ENCODE measurements at places on chromosomes 3 and 15.
A peak's percentile ranks its signal among the peaks of the same experiment; 100 is the strongest.

GRCh38 chr3:22089284-22089683, 338.3 kb upstream of the ZNF385D start:
- DNase-seq, result peak; percentile 32

DNA sequence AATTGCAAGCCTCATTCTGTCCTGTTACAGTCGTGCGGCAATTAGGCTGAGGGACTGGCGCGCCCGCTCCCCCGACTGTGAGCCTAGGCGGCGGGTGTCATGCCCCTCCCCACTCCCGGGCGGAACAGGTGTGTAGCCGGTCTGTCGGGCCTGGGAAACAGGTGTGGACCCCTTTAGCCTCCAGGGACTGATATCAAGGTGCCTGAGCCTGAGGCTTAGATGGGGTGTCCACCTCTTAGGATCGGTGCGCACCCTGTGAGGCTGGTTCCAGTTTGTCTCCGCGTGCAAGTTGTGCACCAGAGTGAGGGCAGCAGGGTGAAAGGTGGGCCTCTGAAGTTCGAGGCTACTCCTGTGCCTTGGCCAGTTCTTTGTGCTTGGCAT, 686 bp downstream of the VPS8 start:
- DNase-seq, result no peak

GRCh38 chr3:110378481-110378880, 693.1 kb upstream of the NECTIN3 start:
- DNase-seq, result no peak

GRCh38 chr15:78061963-78062427, 15.5 kb downstream of the TBC1D2B start:
- peak; percentile 57 for DNase-seq

- DNase-seq, result peak; percentile 36
Measured at GRCh38 chr3:138051947-138052802, 42.2 kb downstream of the CLDN18 start.

DNA sequence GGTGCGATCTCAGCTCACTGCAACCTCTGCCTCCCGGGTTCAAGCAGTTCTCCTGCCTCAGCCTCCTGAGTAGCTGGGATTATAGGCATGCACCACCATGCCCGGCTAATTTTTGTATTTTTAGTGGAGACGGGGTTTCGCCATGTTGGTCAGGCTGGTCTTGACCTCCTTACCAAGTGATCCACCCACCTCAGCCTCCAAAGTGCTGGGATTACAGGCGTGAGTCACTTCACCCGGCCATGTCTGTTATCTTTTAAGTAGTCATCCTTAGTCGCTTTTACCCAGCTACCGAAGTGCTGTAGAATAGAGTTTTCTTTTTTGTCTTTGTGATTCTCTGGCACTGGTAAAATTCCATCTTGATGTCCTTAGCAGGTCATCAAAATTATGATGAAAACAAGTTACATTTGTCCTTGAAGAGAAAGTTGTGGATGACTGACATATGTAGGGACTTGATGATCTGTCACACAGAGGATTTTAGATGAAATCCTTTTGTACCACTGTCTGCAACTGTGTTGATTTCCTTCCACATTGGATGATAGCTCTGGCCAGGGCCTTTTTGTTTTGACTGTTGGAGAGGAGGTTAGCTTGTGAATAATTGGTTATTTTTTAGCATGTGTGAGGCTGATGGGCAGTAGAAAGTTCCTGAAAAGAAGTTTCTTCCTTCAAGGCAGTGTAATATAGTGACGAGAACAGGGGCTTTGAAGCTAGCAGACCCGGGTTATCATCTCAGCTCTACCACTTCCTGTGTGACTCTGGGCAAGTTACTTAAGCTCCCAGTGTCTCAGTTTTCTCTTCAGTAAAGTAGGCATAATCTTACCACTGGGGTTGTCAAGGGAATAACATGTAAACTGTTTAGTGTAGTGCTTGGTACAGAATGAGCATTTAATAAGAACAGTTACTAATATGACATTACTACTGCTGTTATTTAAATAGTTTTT, 18.8 kb downstream of the ATG7 start:
- DNase-seq, result peak; percentile 61

DNA sequence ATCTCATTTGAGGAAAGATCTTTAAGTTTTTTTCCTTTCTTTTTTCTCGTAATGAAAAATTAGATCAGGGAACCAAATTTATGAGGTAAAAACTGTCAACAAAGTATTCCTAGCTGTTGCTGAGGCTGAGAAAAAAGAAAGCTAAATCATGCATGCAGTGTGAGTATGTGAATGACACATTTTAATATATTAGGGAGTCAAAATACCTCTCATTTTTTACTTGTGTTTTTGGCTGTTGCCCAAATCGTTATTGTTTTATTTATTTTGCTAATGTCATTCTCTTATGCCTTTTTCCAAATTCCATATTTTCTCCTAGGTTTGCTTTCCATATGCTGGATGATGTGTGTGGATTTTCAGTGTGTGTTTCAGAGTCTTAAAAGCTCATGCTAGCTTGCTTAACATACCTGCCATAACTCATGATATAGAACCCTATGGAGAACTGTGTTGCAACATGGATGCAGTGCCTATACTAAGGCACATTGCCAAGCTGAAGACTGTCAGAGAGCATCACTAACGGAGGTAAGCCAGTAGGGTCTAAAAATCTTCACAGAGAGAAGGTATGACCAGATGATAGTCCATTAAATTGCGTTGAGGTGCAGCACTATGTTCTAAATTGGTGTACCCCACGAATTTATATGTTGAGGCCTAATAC, 629.5 kb upstream of the KCNMB2 start:
- no peak for DNase-seq

DNA sequence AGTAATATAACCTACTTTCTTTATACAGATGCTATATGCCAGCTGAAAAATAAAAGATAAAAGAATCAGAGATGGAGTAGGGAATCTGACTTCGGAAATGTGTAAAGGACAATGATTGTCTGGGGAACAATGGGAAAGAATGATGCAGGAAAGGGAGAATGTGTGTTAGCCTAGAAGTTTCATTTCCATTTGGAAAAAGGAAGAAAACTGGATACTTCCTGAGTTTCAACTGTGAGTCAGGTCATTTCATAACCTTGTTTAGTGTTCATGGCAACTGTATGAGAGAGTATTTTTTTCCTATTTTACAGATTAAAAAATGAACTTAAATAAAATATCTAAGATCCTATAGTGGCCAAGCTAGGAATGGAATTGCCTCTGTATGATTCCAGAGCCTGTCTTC, 261.3 kb upstream of the NECTIN3 start:
- no peak for DNase-seq

DNA sequence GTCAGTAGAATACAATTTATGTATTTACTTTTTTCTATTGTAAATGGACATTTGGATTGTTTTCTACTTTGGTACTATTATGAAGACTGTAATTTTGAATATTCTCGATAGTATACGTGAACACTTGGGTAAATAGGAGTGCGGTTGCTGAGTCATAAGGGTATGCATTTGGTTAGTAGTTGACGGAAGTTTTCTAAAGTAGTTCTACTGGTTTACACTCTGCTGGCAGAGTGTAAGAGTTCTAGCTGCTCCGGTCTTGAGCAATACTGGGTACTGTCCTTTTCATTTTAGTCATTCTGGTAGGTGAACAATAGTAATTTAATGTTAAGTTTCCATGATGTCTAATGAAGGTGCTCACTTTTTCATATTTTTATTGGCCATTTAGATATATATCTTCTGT, 70.0 kb downstream of the MEF2A start:
- DNase-seq, result no peak

DNA sequence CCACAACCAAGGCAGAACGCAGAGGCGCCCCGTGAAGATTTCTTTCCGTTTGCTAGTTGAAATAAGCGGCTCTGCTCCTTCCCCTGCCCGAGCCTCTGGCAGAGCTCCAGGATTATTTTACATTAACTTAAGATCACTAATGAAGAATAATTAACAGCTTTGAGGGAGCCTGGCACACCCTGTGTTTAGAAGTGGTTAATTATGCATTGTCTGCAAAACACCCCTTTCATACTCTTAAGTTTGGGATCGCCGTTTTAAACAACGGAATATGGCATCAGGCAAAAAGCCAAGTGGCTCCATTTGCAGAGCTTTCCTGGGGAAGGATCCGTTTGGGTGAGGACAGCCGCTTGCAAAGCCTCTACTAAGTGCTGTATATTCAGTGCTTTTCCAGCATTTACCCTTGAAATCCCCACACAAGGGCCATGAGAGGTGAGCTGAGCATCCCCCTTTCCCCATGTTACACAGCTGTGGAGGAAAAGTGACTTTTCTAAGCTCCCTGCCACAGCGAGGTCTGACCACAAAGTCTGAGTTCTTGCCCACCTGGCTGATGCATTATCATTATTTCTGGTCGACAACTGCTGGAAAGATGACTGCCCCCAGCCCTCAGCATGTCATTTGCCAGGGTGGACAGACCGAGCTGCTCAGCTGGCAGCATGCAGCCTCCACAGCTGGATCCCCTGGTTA, 33.9 kb downstream of the IQSEC1 start:
- no peak for DNase-seq

GRCh38 chr15:97963779-97964178, 3.3 kb downstream of the ARRDC4 start:
- DNase-seq, result no peak

DNA sequence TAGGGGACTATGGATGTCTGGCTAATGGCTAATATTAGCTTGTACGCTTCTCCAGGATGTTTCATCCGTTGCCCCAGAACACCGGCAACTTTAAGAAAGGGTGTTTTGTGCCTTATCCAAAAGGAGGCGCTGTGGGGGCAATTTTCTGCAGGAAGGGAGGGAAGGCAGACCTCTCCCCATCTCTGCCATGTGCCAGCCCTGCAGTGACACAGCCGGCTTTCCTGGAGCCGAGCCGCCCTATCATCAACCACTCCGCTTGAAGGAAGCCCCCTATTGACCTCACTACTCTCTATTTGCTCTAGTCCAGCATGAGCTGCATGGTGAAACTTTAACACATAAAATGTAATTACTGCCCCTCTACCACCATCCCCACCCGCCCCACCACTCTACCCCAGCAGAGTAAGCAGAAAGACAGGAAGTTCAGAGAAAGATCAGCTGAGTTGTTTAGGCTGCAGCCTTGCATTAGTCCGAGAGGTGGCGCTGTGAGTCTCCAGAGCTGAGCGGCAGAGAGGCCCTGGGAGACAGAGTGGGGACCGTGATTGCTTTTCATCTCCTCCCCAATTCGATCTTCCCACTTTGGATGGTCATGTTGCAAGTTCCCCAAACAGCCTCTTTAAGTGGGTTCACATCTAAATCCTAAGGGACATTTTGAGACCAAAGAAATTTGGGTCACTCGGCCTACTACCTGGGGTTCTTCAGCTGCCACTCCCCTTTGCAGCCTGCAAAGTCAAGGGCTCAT, 24.5 kb upstream of the RAD18 start:
- peak; percentile 84 for DNase-seq

DNA sequence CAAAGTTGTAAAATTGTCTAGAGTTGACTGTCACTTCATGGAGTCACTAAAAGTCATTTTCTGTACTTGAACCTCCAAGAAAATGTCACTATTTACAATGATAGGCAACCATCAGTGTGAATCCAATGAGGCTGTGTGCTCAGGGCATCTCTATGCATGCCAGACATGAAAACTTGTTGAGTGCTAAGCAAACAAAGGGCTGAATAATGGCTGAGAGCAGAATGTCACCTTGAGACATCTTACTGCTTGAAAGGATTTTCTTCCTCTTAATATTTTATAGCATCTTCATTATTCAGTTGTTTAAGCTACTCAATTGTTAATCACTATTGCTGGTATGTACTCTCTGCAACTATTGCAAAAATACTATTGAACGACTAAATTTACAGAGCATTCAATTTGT, 184.7 kb downstream of the PLCH1 start:
- no peak for DNase-seq

- no peak for DNase-seq
Measured at GRCh38 chr3:16460886-16461285, 52.6 kb downstream of the RFTN1 start.

Data from suppressor macrophage (primary cell).